ENCODE measurements at places on chromosomes 13 and 19.

GRCh38 chr13:42354241-42355091 is 82.5 kb downstream of the AKAP11 start:
- peak; percentile 74 for DNase-seq

DNA sequence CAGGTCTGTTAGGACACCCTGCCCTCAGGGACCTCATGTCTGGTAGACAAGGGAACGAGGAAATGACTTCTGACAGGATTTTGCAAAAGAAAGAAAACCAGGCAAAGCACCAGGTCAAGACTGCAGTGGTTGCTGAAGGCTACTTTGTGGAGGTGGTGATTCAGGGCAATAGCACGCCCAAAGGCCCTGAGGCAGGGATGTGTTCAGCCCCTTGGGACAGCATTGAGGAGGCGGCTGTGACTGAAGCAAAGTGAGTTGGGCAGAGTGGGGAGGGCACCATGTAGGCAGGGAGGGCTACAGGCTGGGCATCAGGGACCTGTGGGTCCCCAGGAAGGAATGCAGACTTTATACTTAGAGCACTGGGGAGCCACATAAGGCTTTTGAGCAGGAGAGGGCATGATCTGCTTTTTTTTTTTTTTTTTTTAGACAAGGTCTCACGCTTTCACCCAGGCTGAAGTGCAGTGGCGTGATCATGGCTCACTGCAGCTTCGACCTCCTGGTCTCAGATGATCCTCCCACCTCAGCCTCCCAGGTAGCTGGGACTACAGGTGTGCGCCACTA is 10.8 kb upstream of the HOMER3 start:
- DNase-seq, result no peak

DNA sequence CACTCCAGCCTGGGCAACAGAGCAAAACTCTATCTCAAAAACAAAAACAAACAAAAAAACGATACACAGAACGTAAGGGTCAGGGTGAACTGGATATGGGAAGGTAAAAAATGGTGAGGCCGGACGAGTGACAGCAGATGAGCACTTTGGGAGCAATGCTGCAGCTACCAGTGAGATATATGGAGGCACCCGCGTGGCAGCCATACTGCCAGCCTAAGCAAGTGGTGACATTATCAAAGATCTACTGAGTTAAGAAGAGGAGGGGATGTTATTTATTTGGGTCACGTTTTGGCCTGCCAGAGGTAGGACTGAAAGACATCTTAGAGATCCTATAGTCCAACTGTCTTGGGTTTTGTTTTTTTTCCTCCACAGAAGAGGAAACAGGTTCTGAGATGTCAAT is 14.2 kb downstream of the TIMM13 start:
- DNase-seq, result no peak

- no peak for DNase-seq
These were observed 3.5 kb upstream of the CD320 start for GRCh38 chr19:8311461-8312260.

GRCh38 chr13:75384879-75385707 is 96.9 kb downstream of the TBC1D4 start:
- DNase-seq, result no peak

- DNase-seq, result no peak
These were observed 773.4 kb downstream of the EFNB2 start for GRCh38 chr13:105762096-105762495.

GRCh38 chr19:1106841-1107660 is 3.3 kb downstream of the GPX4 start:
- DNase-seq, result no peak

- no peak for DNase-seq
These were observed 22.8 kb downstream of the RFX1 start for GRCh38 chr19:13983213-13983889.

GRCh38 chr13:79281339-79281747 is 124.7 kb downstream of the RBM26 start:
- DNase-seq, result no peak

Data from activated CD4-positive, alpha-beta T cell treated with anti-CD3 and anti-CD28 coated beads, Interleukin-2, Interleukin-6, amounts not matched to agents 100 ng/mL and 50 ng/mL, durations not matched to agents 16 hours and 8 hours (primary cell).